ENCODE measurements at places on chromosomes 4 and X.

- peak; percentile 44 for DNase-seq
These were observed 4.9 kb downstream of the ELF2 start for GRCh38 chr4:139171876-139172691.

- DNase-seq: no peak
These were observed 24.3 kb downstream of the HMX1 start for GRCh38 chr4:8847331-8847730.

- no peak for DNase-seq
These were observed 68.5 kb upstream of the HMX1 start for GRCh38 chr4:8939840-8940742.

DNA sequence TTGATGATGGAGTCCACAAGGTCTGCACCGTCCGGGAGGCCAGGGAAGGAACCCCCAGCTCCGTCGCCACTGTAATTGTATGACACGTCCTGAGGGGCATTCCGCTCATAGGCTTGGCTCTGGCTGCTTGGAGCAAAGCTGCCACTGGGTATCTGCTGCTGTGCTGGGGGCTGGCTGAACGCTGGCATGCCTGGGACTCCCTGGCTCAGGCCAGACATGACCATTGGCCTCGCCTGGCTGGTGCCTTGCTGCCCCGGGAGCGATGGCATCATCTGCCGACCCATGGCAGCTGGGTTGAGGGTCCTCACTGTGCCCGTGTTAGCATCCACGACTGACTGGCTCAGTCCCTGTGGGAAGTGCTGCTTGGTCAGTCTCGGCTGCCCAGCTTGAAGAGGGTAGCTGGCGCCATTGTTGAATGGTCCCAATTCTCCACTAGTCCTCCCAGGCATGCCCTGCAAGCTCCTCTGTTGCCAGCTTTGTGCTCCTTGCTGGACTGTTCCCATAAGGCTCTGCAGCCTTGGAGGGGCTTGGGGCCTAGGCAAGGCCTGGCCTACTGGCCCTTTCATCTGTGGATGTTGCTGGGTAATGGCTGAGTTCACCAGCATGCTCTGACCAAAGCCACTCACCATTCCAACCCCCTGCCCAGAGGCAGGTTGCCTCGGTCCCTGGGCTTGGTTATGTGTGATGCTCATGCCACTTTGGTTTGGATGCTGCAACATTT lies 53.9 kb downstream of the MGST2 start:
- no peak for DNase-seq

DNA sequence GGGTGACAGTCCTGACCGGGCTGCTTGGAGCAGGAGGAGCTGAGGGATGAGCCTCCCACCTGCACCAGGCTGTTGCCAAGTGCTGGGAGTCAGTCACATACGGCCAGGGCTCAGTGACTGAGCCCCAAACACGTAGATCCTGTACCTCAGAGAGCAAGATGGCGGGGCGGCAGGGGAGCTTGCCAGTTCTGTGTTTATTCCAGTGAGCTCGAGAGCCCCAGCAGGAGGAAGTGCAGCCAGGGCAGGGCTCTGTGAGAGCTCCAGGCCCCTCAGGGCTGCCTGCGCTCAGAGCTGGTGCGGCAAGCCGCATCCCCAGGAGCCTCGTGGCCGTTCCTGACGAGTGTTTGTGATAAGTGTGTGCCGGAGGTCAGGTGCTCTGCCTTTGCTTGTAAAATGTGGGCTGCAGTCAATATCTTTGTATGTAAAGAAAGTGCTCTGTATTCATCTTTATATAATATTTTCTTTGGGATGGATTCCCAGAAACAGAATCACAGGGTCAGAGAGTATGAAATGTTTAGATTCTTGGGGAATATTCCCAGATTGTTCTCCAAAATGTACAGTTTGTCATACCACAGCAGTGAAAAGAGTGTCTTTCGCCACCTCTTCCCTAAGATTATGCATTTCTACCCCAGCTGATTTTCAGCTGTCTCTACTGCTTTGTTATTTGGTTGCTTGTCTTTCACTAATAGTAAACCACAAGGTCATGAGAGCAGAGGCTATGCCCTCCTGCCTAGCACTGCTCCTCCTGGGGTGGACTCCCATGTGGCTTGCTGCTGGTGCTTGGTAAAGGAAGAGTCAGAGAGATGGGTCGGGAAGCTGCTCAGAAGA lies 50.3 kb downstream of the NELFA start:
- no peak for DNase-seq

DNA sequence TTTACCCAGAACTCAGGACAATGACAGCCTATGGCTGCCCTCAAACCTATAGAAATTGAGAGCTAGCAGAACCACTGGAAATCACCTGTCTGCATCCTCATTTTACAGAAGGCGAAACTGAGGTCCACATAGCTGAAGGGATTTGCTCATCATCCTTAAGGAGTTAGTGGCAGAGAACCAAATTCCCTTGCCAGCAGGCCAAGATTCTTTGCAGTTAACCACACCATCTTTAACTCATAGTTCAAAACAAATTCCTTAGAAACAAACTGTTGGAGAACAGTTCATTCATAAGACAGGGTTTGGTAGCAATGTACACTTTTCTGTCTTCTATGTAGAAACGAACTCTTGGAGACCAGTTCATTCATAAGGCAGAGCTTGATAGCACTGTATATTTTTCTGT lies 37.9 kb upstream of the RAP2C start:
- peak; percentile 14 for DNase-seq

DNA sequence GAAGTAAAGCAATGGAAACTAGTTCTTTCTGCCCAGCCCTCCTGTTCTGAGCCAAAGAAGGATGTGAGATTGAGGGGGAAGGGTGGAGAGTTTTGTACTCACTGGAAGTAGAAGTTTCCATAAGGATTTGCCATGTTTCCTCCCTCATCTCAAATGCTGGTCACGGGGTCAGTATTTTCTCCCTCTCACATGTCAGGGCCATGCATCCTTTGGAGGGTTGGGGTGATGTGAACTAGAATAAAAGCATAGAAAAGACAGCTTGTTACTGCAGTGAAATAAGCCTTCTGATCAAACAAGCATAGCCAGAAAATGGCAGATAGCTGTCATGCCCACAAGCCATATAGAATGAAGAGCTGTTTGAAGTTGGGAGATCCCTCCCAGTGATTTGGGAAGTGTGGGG lies 79.7 kb downstream of the KIT start:
- no peak for DNase-seq

DNA sequence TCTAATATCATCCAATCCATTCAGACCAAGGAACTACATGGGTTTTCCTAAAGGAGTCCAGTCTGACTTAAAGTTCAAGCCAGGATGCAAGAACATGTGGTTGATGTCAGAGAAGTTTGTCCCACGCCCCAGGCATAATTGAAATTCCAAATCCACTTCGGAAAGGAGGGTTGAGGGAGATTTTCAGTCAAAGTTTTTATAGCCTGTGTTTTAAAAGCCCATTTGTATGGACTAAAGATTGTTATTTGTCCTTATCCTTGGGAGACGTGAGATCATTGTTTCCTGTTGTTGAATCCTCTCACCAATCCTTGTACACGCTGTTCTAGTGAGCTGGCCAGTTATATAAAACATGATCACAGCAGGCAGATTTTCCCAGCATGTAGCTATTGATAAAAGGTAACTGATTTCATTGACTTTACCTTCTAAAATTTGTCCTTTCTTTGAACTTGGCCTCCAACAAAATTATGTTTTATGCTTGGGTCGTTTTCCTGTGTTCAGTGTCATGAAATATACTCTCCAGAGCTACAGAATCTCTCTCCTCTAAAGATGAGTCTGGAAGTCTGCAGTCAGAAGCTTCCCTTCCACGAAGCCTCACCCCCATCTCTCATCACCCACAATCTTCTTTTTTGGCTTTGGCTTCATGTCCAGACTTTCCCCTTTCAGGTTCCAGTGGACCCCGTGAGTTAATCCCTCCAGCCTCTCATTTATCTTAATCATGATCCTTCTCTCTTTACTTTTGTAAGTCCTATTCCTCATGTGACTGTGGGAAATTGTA lies 92.9 kb downstream of the ATP10D start:
- DNase-seq: no peak

GRCh38 chr4:4260185-4260751 lies 12.2 kb upstream of the TMEM128 start:
- DNase-seq: peak; percentile 48

- DNase-seq: no peak
These were observed 82.1 kb downstream of the TASL start for GRCh38 chrX:30495468-30495867.

GRCh38 chrX:75118296-75118695 lies 37.8 kb downstream of the ABCB7 start:
- no peak for DNase-seq

GRCh38 chr4:57075367-57075766 lies 34.8 kb downstream of the IGFBP7 start:
- DNase-seq: no peak

- no peak for DNase-seq
These were observed 1104.3 kb downstream of the RPA4 start for GRCh38 chrX:97987979-97988378.

GRCh38 chrX:7784580-7784979 lies 58.4 kb upstream of the VCX start:
- no peak for DNase-seq

DNA sequence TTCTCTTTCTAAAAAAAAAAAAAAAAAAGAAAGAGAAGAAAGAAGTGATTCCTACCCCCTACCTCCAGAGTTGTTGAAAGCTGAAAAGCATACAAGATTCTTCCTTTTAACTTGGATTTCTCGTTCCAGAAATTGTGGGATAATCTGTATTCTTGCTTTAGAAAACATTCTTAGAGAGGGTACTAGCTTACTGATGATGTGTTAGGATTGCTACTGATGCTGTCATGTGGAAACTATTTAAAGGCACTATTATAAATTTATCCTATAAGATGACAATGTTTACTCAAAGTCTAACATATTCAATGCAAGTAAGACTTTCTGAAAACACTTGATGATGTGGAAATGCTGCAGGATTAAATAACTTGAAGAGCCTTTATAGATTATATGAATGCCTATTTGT lies 204.0 kb upstream of the PUDP start:
- DNase-seq: no peak

GRCh38 chrX:84187533-84188319 lies at the start of gene RPS6KA6:
TSS of gene RPS6KA6 (minus strand) at chrX:84188199. CDS start at chrX:84187899, 300 bp downstream.
- no peak for DNase-seq

GRCh38 chr4:103108542-103108941 lies 8.9 kb upstream of the BDH2 start:
- DNase-seq: no peak

DNA sequence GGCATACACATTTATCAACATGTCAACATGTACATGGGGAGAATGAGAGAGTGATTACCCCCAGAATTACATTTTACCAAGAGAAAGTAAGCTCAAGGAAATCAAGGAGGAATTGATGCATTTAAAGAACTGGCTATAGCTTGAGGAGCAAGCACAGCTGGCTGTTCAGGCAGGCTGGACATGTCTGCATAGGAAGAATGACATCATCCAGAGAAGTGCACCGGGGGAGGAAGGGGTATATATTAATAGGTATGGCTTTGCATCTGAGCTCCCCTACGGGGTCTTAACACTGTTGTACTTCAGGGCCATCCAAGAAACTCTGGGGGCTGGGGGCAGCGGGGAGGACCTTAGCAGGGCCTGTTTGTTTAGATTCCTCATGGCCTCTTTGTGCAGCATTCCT lies 222.4 kb upstream of the VCX start:
- no peak for DNase-seq

DNA sequence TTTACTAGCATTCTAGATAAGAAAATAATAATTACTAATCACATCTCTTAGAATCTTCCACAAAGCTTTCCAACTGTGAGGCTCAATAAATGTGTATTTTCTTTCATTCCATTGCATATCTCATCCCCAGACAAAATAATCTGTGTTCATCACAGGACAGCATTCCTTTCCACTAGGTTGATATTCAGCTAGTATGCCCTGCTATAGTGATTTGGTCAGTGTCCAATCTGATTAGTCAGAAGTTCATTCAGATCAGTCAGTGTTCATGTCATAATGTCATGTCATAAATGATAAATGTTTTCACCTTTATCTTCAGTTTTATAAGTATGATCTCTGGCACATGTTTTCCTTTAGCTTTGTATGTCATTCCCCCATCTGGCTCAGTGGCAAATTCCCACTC lies 611.4 kb downstream of the KCTD8 start:
- no peak for DNase-seq

DNA sequence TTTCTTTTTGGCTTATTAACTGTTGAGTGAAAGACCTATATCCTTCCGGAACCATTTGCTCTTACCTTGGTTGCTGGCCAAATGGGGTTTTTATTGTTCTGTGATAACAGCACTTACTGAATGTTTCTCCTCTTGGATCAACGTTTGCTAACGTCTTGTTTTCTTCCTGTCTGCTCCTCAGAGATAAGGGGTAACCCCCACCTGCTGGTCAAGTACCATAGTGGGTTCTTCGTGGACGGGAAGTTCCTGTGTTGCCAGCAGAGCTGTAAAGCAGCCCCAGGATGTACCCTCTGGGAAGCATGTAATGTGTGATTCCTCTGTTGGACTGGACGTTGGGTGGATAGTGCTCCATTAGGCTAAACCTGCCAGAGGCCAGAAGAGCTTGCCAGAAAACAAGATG lies 15.3 kb downstream of the BMX start:
- DNase-seq: no peak

Measured in stromal cell of bone marrow (primary cell).